Memory B cell (primary cell): ENCODE measurements at places on chromosomes 1 and 21.
A peak's percentile ranks its signal among the peaks of the same experiment; 100 is the strongest.

- H3K36me3 ChIP-seq, result peaks cover 14% of the 10 kb centered on the region
- peak overlapping the region; percentile 11 for H3K4me3 ChIP-seq
- peak overlapping the region; percentile 67 for H3K27ac ChIP-seq
- H3K4me1 ChIP-seq, result peaks cover 19% of the 10 kb centered on the region
- no peaks in the 10 kb centered on the region for H3K27me3 ChIP-seq
- no peak for DNase-seq
Observed at GRCh38 chr1:23793018-23793781, 2.3 kb downstream of the LYPLA2 start.

DNA sequence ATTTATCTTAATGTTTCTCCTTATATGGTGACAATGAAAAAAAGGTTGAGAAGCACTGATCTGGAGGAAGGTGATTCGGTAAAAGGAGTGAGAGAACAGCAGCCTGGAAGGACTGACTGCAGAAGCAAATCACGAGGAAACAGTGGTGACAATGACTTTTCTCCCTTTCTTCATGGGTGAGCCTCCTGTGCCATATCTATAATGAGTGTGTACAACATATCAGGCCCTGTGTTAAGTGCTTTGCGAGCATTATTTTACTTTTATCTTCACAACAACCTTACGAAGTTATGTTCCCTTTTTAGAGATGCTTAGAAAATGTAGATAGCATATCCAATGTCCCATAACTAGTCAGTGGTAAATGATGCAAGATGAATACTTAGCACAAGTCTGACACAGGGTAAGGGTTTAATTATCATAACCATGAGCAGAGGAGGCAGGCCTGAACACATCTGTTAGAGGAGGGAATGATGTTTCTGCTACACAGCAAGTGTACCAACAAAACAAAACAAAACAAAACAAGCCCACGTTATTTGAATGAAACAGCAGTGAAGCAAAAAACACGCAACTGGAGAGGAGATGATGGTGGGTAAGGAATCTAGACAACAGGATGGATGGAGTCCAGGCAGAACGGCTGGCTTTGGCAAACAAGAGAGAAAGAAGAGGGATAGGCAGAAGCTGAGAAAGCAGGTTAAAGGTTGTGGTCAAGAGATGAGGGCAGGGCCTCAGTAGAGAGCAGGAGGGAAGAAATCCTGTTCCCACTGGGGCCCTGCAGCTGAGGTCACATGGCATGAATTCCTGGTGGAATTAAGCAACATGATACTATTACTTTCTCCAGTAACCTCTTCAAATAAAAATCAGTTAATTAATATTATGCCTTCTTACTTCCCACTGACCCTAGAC is 29.6 kb downstream of the GNG12 start:
- DNase-seq, result no peak
- H3K36me3 ChIP-seq, result no peaks in the 10 kb centered on the region
- peaks cover 25% of the 10 kb centered on the region for H3K27me3 ChIP-seq
- no peaks in the 10 kb centered on the region for H3K4me1 ChIP-seq
- H3K27ac ChIP-seq, result no peak overlapping the region

DNA sequence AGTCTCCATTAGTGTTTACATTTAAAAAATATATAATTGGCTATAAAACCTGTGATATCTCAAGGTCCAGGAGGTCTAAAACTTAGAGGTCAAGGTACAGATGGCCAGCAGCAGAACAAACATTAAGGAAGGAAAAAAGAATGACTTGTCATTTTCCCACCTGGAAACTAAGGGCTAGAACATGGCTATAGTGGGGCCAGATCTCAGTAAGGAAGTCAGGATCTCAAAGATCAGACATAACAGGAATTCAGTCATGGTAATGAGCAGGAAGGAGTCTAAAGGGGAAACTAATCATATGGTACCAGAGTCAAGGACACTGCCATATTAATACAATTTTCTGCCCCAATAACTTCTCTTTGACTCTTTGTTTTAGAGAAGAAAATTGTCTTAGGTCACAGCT is 1018.8 kb downstream of the PLA2G4A start:
- H3K4me1 ChIP-seq, result no peaks in the 10 kb centered on the region
- no peak overlapping the region for H3K4me3 ChIP-seq
- H3K27ac ChIP-seq, result no peak overlapping the region

- no peaks in the 10 kb centered on the region for H3K36me3 ChIP-seq
- peaks cover 16% of the 10 kb centered on the region for H3K4me1 ChIP-seq
- peaks cover 8% of the 10 kb centered on the region for H3K27me3 ChIP-seq
- peak overlapping the region; percentile 24 for H3K4me3 ChIP-seq
Observed at GRCh38 chr1:10939654-10940450, 72.6 kb upstream of the TARDBP start.

DNA sequence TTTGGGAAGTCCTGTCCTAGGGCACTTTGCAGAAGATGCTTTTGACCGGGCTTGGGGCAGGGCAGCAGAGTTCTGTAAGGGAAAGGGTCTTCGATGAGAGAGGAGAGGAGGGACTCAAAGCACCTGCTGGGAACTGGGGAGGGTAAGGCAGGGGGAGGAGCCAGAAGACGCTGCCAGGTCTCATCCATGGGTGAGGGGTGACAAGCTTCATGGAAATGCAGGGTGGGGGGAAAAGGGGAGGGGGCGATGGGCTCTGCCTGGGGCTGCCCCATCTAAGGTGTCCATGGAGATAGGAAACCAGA is 20.9 kb upstream of the C2CD2 start:
- H3K4me1 ChIP-seq, result peaks cover 6% of the 10 kb centered on the region
- peaks cover 7% of the 10 kb centered on the region for H3K27me3 ChIP-seq
- no peak overlapping the region for H3K4me3 ChIP-seq

- H3K27ac ChIP-seq, result no peak overlapping the region
- no peaks in the 10 kb centered on the region for H3K36me3 ChIP-seq
- no peak for DNase-seq
- H3K27me3 ChIP-seq, result peaks cover 8% of the 10 kb centered on the region
Observed at GRCh38 chr1:57512386-57512785, 88.5 kb upstream of the DAB1 start.

DNA sequence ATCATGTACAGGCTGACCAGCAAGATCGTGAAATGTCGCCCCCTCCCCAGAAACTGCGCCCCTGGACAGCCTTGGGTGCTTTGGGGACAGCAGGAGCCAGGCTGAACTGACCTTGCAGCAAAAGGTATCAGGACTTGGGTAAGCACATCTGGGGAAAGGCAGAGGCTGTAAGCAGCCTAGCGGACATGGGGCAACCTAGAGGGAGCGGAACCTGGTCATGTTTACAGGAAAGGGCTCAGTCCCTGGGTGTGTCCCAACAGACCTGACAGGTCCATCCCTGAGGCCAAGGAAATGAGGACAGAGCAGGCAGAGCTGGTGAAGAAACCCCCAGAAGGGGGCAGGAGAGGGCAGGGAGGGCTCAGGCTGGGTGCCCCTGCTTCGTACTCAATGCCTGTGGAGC is 3.1 kb upstream of the S100A8 start:
- H3K4me3 ChIP-seq, result no peak overlapping the region
- no peaks in the 10 kb centered on the region for H3K36me3 ChIP-seq
- H3K27me3 ChIP-seq, result peaks cover 30% of the 10 kb centered on the region
- H3K27ac ChIP-seq, result no peak overlapping the region
- no peak for DNase-seq

DNA sequence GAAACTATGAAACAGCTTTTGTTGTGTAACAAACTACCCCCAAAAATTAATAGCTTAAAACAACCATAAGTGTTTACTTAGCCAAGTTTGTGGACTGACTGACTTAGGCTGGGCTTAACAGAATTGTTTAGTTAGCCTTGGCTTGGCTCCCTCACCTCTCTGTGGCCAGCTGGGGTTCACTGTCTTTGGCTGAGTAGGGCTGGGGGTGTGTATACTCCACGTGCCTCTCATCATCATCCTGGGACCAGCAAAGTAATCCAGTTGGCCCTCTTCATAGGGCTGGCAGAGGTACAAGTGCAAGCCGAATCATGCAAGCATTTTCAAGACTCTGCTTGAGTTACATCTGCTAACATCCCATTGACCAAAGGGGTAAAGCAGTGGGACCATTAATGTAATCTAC is 252.3 kb downstream of the BRINP2 start:
- H3K36me3 ChIP-seq, result no peaks in the 10 kb centered on the region
- H3K27me3 ChIP-seq, result no peaks in the 10 kb centered on the region
- H3K27ac ChIP-seq, result no peak overlapping the region
- H3K4me1 ChIP-seq, result no peaks in the 10 kb centered on the region

DNA sequence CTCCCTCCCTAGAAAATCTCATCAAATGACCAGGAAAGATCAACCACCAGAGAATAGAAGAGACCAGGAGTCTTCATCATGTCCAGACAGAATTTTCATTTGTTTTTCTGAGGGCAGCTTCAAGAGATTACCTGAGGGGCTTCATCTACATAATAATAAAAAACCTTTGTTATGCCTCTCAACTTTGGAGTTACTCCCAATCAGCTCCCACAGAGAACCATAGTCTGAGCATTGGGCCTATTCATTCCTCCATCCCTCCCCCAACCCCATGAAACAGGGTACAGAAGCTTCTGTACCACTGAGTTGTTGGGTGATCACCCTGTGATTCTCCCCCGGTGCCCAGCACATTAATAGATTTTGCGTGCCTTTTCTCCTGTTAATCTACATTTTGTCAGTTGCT is 53.3 kb upstream of the PRRC2C start:
- H3K4me3 ChIP-seq, result no peak overlapping the region
- no peaks in the 10 kb centered on the region for H3K36me3 ChIP-seq
- H3K27me3 ChIP-seq, result peaks cover 11% of the 10 kb centered on the region
- H3K27ac ChIP-seq, result no peak overlapping the region
- DNase-seq, result no peak
- H3K4me1 ChIP-seq, result no peaks in the 10 kb centered on the region

DNA sequence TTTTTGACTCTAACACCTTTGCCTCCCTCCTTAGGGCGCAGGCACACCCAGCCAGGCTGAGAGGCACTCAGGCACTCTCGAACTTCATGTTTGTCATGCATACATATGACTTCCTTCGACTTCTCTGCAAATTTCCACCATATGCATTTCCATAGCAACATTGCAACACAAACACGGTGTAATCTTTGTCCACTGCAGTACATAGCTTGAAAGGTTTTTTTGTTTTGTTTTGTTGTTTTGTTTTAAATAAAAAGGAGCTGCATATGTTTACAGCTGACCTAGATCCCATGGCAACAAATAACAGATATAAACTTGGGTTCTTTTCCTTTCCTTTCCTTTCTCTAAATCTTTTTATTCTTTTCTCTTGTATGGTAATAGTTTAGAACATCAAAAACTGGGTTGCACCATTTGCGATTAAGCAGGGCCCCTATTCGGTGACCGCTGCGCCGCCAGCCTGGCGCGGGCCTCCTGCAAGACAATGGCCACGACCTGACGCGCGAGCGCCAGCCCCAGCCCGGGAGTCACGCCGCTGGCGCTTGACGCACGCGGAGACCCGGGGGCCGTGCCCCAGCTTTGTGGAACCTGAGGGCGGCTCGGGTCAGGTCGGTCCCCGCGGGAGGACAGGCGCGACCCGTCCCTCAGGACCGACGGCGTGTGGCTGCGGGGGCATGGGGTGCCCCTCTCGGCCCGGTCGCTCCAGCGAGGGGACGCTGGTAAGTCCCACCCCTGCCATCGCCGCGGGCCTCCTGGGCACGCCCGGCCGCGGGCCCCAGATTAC is 35.2 kb downstream of the CCN1 start:
- H3K27me3 ChIP-seq, result no peaks in the 10 kb centered on the region

DNA sequence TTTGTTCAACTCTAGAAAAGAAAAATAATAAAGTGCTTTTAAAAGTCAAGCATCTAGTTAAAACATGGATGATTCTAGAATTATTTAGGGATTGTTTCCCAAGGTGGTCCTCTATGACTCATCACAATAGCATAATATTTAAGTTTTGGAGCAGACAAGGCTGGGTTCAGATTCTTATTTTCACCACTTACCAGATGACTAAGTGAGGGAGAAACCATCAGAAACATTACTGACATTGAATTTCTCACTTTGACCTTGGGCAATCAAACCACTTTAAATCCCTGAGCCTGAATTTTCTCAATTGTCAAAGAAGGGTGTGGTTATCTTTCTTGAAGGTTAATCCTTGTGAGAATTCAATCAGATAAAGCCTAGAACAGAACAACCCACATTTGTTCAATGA is 102.5 kb upstream of the PTGFR start:
- H3K27ac ChIP-seq, result no peak overlapping the region
- no peaks in the 10 kb centered on the region for H3K27me3 ChIP-seq
- no peak overlapping the region for H3K4me3 ChIP-seq
- no peak for DNase-seq
- H3K36me3 ChIP-seq, result no peaks in the 10 kb centered on the region
- H3K4me1 ChIP-seq, result no peaks in the 10 kb centered on the region

GRCh38 chr1:147892731-147893214 is 9.8 kb upstream of the GJA8 start:
- H3K27ac ChIP-seq, result no peak overlapping the region
- H3K36me3 ChIP-seq, result no peaks in the 10 kb centered on the region
- no peak overlapping the region for H3K4me3 ChIP-seq
- H3K27me3 ChIP-seq, result peaks cover 3% of the 10 kb centered on the region
- peaks cover 7% of the 10 kb centered on the region for H3K4me1 ChIP-seq

DNA sequence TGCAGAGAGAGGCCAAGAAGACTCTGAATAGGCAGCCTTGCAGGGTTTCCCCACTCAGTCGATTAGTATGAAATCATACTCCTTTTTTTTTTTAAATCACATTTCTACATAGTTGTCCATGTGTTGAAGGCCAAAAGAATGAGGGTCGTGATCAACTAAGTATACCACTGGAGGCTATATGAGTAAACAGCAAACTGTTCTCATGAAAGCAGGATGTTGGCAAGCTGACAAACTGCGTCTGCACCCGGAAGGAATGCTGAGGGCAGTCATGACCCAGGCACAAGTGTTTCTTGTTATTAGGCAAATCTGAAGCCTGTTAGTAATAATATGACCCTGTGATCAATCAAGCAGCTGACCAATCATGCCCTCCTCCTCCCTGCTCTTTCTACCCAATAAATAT is 213.2 kb downstream of the USH2A start:
- H3K36me3 ChIP-seq, result no peaks in the 10 kb centered on the region
- H3K4me3 ChIP-seq, result no peak overlapping the region
- no peak overlapping the region for H3K27ac ChIP-seq
- H3K4me1 ChIP-seq, result no peaks in the 10 kb centered on the region

DNA sequence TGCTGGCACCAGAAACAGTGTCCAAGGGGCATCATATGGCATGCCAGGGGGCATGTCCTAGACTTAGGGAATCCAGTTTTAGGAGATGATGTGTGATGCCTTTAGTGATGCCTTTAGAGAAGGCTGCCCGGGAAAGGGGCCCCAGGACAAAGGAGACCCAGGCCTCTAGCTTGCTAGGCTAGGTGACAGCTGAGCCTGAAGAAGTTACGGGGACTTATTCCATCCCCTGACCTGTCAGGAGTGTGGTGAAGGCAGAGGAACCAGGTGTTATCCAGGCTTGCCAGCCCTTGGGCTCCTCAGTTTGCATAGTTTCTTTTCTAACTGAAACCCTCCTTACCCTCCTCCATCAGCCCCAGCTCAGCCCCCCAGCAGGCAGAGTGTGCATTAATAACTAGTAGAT is 269.7 kb upstream of the CSF3R start:
- no peak overlapping the region for H3K4me3 ChIP-seq
- no peaks in the 10 kb centered on the region for H3K36me3 ChIP-seq
- no peaks in the 10 kb centered on the region for H3K4me1 ChIP-seq
